HCT116 (cell line): ENCODE measurements at places on chromosomes 4 and X.

GRCh38 chr4:2942532-2943363 is 20.5 kb downstream of the NOP14 start:
- DNase-seq = no peak

DNA sequence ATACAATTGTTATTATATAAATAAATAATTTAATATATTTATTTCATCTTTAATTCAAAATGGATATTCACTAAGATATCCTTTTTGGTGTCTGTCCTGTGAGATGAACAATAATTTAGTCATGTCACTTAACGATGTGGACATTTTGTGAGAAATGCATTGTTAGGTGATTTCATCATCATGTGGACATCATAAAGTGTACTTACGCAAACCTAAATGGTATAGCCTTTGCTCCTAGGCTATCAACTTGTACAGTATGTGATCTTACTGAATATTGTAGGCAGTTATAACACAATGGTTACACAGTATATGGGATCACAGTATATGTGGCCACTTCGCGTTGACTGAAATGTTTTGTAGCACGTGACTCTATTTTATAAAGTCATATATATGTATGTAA is 20.2 kb upstream of the CHRNA9 start:
- no peak for DNase-seq

- DNase-seq = no peak
Measured at GRCh38 chr4:112279025-112279881, 6.5 kb downstream of the TIFA start.

DNA sequence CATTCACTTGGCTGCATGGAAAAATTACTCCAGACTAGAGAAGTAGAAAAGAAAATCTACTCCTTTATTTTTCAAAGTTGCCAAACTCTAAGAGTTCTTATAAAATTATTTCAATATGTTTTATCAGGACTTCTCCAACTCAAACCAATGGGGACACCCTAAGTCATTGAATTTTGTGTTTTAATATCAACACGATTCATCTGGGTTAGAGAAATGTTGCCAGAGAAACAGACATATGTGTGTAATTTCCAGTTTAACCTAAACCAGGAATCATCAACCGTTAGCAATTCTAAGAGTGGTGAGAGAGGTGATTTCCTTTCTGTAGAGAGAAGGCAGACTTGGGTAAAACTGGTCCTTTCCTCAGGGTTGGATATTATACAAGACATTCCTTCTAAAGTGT is 291.8 kb downstream of the LDB2 start:
- DNase-seq = no peak

DNA sequence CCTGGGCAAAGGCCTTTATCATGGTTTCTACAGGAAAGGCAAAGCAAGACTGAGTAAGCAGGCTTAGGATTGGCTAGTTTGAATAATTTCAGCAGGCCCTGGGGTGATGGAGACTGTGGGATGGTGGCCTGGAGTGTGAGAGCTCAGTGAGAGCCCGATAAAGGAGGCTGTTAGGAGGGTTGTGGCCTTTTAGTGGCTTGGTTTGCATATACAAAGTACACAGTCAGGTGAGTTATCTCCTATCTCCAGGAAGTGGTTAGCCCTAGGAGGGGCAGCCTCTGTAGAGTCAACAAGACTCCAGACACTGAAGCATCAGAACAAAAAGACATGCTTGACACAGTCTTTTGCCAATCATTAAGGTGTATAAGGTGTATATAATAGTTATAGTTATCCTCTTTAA is 157.2 kb downstream of the CFAP299 start:
- no peak for DNase-seq

DNA sequence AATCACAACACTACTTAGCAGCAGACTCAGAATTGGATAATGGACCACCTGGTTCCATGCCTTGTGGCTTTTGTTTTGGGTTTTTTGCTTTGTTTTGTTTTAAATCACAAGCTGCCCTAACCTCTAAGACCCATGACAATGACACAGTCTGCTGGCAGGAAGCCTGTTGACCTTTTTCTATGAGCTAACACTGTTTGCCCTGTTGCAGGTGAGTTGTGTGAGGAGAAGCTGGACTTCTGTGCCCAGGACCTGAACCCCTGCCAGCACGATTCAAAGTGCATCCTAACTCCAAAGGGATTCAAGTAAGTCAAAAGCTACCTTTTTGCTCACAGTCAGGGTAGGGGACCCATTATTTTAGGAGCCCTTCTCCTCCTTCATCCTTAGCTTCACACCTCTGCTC is 110.8 kb upstream of the PACRGL start:
- no peak for DNase-seq

DNA sequence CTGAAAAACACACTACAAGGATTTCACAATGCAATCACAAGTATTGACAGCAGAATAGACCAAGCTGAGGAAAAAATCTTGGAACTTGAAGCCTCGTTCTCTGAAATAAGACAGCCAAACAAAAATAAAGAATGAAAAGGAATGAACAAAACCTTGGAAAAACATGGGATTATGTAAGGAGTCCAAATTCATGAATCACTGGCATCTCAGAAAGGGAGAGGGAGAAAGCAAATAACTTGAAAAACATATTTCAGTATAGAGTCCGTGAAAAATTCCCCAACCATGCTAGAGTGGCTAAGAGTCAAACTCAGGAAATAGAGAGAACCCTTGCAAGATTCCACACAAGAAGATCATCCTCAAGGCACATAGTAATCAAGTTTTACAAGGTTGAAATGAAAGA is 178.5 kb upstream of the CTSO start:
- DNase-seq = no peak

GRCh38 chr4:188127214-188127874 is 11.9 kb upstream of the TRIML1 start:
- peak; percentile 86 for DNase-seq

GRCh38 chrX:18677161-18677869 is 5.4 kb upstream of the RS1 start:
- DNase-seq = no peak

- DNase-seq = no peak
Measured at GRCh38 chrX:136273986-136274385, 22.8 kb upstream of the MAP7D3 start.

DNA sequence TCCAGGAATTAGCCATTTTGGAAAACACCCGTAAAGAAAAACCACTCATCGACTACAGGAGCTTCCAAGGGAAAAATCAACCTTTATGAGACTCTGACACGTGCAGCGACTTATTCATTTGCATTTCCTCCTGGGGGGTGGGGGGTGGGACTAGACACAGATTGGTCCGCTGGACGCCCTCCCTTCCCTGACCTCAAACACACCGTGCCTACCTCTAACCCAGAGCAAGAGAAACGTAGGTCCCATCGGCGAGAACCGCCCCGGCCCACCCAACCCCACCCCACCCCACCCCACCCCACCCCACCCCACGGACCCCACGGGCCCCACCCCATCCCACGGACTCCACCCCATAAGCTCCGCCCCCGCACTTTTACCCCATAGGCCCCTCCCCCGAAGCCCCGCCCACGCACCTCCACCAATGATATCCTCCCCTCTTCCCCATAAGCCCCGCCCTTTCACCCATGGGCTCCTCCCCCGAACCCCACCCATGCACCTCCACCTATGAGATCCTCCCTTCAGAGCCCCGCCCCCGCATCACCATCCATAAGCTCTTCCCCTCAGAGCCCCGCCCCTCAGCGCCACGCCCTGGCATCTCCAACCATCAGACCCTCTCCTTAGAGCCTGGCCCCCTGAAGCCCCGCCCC is 1.1 kb downstream of the GTPBP6 start:
- no peak for DNase-seq
